Testis (tissue), 5 donors: ENCODE measurements at places on chromosomes 11 and 22. TPM values are rescaled to one million over a fixed set of nuclear protein-coding genes. Genes with fewer than 3 reads are reported as not detected.
A peak's percentile ranks its signal among the peaks of the same experiment; 100 is the strongest.

GRCh38 chr11:57466680-57467079 lies 6.4 kb downstream of the RTN4RL2 start:
- no peaks in the 10 kb centered on the region for H3K4me1 ChIP-seq
- no peak overlapping the region for H3K4me3 ChIP-seq
- H3K27ac ChIP-seq = no peak overlapping the region
- DNase-seq = no peak

DNA sequence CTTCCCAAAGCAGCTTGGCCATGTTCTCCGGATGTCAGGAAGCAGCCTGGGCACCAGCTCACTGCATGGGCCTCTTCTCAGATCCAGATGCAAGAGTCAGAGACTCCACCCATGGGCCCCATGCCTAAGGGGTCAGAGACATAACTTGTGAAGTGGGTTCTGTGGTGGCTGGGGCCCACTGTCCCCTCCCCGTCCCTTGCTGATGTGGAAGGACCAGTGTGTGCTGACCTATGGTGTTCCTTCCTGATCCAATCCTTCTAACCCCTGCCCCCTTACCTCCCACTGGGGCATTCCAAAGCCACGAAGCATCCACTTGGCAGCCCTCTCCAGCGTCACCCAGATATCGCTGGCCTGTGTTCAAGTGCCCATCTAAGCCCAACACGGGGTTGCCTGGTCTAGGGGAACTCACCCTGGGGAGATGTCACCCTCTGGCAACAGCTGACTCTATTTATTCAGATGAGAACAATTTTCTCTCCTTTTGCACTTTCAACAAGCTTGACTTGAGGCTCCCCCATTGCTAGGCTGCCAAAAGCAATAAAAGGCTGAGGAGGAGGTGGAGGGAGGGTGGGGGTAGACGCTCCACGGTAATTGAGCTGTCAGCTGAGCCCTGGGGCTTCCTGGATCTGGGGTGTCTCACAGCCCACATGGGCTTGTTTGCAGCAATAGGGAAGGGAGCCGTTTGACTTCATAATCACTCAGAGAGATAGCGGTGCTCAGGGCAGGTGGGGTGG lies 158.5 kb downstream of the ADAMTS15 start:
- no peaks in the 10 kb centered on the region for H3K27me3 ChIP-seq
- H3K27ac ChIP-seq = peak overlapping the region; percentile 78
- H3K36me3 ChIP-seq = no peaks in the 10 kb centered on the region

DNA sequence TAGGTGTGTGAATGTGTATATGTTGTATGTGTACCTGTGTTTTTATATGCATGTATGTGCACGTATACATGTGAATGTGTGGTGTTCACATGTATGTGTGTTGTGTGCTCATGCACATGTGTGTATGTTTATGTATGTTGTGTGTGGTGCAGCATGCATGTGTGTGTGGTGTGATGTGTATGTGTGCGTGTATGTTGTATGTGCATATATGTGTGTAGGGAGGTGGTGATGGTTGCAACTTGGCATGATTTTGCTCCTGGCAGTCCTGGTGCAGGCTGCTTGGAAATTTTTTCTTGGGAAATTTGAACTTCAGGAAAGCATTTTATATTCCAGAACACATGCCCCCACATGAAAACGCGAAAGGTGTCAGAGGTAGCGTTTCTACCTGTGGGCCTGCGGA lies 1177.8 kb downstream of the TBC1D22A start:
- no peaks in the 10 kb centered on the region for H3K4me1 ChIP-seq
- DNase-seq = no peak
- H3K4me3 ChIP-seq = no peak overlapping the region
- H3K27me3 ChIP-seq = no peaks in the 10 kb centered on the region

Gene SYT9
- total RNA-seq = 2.7 TPM

Gene PANX2
- 5.3 TPM for total RNA-seq

Gene YAP1
- total RNA-seq = 144 TPM
